ENCODE measurements at places on chromosomes 1 and 21. TPM values are rescaled to one million over a fixed set of nuclear protein-coding genes. Genes with fewer than 3 reads are reported as not detected.

HES3 gene
- total RNA-seq, result not detected

OR2M2 gene
- not detected for total RNA-seq

LCE6A gene
- not detected for total RNA-seq

LENEP gene
- 0.36 TPM for total RNA-seq

PLA2G2F gene
- not detected for total RNA-seq

- no peaks in the 10 kb centered on the region for H3K4me1 ChIP-seq
- DNase-seq, result no peak
- no peaks in the 10 kb centered on the region for H3K36me3 ChIP-seq
- H3K4me3 ChIP-seq, result no peak overlapping the region
- H3K27me3 ChIP-seq, result peaks cover 23% of the 10 kb centered on the region
Observed at GRCh38 chr1:18532390-18533170, 51.9 kb downstream of the KLHDC7A start.

DNA sequence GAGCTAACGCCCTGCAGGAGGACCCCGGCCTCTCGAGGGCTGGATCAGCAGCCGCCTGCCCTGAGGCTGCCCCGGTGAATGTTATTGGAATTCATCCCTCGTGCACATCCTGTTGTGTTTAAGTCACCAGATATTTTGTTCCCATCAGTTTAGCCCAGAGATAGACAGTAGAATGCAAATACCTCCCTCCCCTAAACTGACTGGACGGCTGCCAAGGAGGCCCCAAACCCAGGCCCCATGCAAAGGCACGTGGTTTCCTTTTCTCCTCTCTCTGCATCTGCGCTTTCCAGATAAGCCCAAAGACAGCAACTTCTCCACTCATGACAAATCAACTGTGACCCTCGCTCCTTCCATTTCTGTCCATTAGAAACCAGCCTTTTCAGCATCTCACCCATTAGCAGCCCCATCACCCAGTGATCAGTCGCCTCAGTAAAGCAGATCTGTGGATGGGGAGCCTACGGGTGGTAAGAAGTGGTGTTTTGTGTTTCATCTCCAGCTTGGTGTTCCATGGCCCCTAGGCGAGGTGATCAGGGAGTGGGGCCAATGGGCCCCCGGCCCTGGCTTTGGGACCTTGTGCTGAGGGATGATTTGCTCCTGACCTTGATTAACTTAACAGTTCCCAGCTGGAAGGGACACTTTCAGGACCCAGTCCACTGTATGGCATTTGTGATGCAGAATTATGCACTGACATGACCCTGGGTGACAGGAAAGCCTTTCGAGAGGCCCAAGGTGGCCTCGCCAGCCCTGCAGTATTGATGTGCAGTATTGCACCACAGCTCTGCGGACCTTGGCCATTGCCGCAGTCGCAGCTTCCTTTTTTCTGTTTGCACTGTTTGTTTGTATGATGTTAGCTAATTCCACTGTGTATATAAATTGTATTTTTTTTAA lies 5.2 kb downstream of the NPPA start:
- no peak for DNase-seq
- no peaks in the 10 kb centered on the region for H3K27me3 ChIP-seq
- peaks cover 27% of the 10 kb centered on the region for H3K36me3 ChIP-seq

GRCh38 chr1:66239834-66240233 lies 294.1 kb upstream of the SGIP1 start:
- no peaks in the 10 kb centered on the region for H3K36me3 ChIP-seq
- peaks cover 2% of the 10 kb centered on the region for H3K4me1 ChIP-seq
- H3K27me3 ChIP-seq, result peaks cover 12% of the 10 kb centered on the region
- H3K4me3 ChIP-seq, result no peak overlapping the region
- no peak overlapping the region for H3K27ac ChIP-seq
